Naive B cell (primary cell): ENCODE measurements at places on chromosomes 4 and X.

- DNase-seq = no peak
Observed at GRCh38 chrX:16832301-16832700, 37.9 kb downstream of the RBBP7 start.

DNA sequence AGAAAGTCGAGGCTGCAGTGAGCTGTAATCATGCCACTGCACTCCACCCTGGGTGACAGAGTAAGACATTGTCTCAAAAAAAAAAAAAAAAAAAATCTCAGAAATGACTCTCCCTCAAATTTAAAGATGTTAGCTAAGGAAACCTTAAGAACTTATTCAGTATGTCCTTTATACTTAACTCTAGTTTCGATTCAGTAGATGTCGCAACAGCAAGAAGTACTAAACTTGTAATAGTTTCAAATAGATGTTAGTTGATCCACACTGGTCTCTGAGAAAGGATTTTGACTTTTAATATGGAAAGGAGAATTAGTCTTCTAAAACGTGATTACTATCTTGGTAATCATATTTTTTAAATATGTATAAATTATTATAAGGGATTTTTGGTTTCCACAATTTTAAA is 29.6 kb downstream of the NKX3-2 start:
- DNase-seq = no peak

- no peak for DNase-seq
Observed at GRCh38 chr4:6423575-6423974, 48.8 kb downstream of the PPP2R2C start.

DNA sequence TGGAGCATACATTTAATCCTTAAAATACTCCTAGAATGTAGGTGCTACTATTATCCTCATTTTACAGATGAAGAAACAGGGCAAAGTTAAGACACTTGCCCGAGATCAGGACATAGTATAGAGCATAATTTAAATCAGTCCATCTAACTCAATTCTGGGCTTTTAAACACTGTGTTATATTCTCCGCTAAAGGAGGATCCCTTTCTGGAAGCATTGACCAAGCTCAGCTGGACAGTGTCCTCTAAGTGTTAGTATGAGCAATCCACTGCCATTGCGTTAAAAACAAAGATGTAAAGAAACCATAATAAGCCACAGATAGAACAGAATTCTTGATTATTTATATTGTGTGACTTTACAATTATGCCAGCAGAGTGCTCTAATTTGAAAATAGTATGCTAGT is 207.0 kb downstream of the ARHGAP24 start:
- no peak for DNase-seq

- no peak for DNase-seq
Observed at GRCh38 chr4:39510348-39510929, 16.8 kb downstream of the UGDH start.

DNA sequence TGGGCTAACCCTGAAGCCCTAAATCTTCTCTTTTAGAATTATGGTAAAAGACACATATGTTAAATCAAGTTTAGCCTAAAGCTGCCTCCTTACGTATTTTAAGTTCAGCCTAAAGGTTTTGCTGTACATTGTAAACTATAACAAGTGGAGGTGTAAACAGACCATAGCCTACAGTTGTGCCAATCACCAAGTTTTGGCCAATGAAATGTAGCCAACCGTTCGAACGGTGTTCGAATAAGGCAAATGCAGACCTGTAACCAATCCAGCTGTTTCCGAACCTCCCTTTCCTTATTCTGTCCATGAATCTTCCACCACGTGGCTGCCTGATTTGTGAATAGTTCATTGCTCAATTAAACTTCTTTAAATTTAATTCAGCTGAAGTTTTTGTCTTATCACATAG is 52.1 kb upstream of the TBC1D9 start:
- DNase-seq = no peak

GRCh38 chr4:170089274-170089667 is 485 bp downstream of the AADAT start:
- no peak for DNase-seq

GRCh38 chr4:41432219-41432618 is 105.7 kb upstream of the LIMCH1 start:
- DNase-seq = no peak

DNA sequence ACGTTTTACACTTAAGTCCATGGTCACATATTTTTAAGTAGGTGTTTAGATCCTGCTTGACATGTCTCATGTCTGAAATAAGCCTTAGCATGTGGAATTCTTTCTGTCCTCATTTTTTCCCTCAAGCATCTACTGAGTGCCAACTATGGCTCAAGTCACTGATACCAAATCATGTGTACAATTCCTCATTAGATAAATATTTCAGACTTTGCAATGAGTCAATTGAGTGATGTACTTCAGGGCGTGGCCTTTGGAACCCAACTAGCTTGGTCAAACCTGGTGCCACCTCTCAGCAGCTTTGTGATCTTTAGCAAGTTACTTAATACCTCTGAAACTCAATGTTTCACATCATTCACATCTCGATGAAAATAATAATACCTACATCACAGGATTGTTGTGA is 12.6 kb upstream of the JADE1 start:
- DNase-seq = no peak

DNA sequence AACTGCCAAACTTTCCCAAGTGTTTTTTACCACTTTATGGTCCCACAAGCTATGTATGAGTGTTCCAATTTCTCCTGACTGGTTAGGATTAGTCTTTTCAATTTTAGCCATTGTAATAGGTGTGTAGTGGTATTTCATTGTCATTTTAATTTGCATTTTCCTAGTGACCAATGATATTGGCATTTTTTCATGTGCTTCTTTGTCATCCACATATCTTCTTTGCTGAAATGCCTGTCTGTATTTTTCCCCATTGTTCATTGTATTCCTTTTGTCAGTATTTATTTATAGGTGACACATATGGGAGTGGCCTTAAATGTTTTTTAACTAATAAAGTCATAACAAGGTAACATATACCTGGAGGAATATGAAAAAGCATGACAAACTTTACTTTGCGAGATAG is 9.2 kb upstream of the UBE2D3 start:
- no peak for DNase-seq

- DNase-seq = no peak
Observed at GRCh38 chr4:10983885-10984640, 299.5 kb upstream of the CLNK start.

GRCh38 chr4:101197350-101197749 is 150.0 kb downstream of the PPP3CA start:
- DNase-seq = no peak

DNA sequence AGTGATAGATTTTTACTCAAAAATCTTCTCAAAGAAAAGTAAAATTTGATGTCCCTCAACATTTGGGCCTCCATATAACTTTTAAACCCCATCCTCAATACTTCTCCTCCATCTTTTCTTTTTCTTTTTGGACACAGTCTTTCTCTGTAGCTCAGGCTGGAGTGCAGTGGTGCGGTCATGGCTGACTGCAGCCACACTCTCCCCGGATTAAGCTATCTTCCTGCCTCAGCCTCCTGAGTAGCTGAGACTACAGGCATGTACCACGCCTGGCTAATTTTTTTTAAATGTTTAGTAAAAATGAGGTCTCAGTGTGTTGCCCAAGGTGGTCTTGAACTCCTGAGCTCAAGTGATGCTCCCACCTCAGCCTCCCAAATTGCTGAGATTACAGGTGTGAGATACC is 33.1 kb downstream of the KDM6A start:
- no peak for DNase-seq

GRCh38 chrX:129649268-129650182 is 5.2 kb downstream of the APLN start:
- DNase-seq = no peak

GRCh38 chrX:145856181-145856580 is 38.6 kb downstream of the SLITRK2 start:
- no peak for DNase-seq

GRCh38 chr4:155530290-155530689 is 136.4 kb upstream of the GUCY1A1 start:
- no peak for DNase-seq
